ENCODE measurements at places on chromosomes 3 and 15. TPM values are rescaled to one million over a fixed set of nuclear protein-coding genes. Genes with fewer than 3 reads are reported as not detected.

DNA sequence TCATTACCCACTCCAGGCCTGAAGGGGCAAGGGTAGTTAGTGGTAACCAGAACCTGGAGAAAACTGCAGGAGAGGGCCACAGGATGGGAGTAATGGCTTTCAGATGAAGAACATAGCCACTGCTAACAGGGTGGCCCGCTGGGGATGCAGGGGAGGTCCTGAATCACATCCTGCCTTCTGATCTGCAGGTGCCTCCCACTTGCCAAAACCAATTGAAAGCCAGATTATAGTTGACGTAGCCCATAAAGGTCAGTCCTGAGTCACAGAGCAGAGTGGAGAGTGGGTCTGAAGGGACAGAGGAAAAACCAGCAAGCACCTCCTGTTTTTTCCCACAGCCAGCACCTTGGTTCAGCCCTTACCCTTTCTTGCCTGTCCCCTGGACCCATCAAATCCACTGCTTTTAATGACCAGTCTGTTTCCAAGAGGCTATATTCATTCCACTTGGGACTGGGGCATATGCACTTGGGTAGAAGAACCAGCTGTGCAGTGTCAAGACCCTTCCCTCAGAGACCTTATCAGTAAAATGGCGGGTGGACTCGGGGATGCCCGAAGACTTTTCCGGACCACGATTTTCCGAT is 646 bp upstream of the SLC35G2 start:
- peak; percentile 33 for DNase-seq

GRCh38 chr15:71530116-71530515 is 280.2 kb upstream of the NR2E3 start:
- no peak for DNase-seq

The FGD5 gene
- total RNA-seq, result 0.06 TPM

- no peak for DNase-seq
Observed at GRCh38 chr15:101540480-101541239, 51.2 kb upstream of the PCSK6 start.

- no peak for DNase-seq
Observed at GRCh38 chr3:184378651-184379357, 797 bp upstream of the THPO start.

The KLHDC8B gene
- 2.0 TPM for total RNA-seq

DNA sequence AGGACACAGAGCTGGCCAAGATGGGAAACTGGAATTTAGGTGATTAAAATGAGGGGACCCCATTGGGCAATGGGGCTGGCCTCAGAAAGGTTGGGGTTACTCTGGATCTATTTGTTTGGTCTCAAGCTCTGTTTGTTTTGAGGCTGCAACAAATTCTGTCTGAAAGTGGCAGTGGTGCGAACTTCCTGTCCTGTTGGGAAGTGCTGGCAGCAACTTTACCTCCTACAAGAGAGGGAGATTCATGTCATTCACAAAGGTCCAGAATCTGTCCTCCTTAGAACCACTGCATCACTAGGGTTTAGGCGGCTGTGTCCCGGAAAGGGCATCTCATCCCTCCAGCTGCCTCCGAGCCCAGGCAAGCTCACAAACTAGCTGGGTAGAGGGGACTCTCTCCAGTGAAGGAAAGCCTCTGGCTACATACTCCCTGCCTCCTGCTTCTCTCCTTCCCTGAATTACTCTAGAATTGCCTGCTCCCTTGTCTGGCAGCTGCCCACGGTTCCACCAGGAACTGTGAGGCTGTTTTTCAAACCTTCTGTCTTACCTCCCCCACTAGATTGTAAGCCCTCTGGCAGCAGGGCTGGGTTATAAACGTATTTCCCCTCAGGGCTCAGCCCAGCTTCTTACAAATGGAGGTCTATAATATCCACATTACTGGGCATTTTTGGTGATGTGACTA is 23.6 kb downstream of the MEGF11 start:
- no peak for DNase-seq

The SACM1L gene
- 95.7 TPM for total RNA-seq

The DNAH12 gene
- 0.11 TPM for total RNA-seq

All from CD4-positive, alpha-beta memory T cell (primary cell).